SW 1271 (cell line): ENCODE measurements at places on chromosomes 2 and 18.

DNA sequence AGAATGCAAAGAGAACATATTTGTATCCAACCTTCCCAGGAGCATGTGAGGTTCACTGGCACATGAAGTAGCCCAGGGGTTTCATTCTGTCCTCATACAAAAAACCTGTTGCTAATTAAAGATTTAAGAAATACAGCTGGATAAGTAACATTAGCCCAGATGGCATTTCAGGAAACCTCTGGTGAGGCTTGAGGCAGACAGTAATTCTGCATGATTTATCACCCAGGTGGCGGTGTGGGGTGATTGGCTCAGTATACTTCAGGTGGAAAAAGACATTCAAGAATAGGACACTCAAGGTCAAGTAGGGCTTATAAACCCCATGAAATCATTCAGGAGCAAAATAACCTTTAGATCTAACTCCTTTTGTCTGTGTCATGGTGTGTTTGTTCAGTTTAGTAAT is 237.4 kb downstream of the RNF144A start:
- no peak for DNase-seq

DNA sequence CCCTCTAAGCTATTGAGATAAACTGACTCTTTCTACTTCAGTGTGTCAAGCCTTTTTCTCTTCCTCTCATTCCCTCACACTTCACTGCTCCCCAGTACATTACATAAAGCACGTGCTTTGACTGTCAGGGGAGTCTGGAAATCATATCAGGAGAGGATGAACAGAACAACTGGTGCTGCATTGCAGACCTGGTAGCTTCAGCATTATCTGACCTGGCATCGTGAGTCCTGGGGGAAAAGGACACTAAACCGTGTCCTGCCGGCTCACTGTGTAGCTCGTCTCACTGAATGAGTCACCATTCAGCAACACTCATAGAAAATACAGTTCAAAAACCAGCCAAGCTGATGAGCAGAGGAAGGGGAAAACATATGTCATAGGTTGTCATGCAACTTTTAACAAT is 108.5 kb upstream of the UNC80 start:
- DNase-seq = no peak

GRCh38 chr2:214674278-214674677 is 135.2 kb downstream of the BARD1 start:
- no peak for DNase-seq

DNA sequence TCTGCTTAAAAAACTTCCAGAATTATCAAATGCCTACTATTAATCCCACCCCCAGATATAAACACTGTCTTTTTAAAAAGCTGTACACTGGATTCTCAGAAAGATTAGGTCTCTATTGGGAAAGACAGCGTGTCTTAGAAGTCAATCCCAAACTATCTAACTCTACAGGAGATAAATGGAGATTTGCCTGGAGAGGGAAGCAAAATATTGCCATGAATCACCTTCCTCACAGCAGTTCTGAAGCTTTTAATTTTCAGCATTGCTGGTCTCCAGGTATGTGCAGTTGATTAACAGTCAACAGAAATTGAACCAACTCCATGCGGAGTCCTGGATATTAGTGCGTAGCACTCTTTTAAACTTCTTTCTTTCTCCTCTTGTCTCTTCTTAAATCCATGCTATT is 122.2 kb downstream of the DSC3 start:
- DNase-seq = no peak

DNA sequence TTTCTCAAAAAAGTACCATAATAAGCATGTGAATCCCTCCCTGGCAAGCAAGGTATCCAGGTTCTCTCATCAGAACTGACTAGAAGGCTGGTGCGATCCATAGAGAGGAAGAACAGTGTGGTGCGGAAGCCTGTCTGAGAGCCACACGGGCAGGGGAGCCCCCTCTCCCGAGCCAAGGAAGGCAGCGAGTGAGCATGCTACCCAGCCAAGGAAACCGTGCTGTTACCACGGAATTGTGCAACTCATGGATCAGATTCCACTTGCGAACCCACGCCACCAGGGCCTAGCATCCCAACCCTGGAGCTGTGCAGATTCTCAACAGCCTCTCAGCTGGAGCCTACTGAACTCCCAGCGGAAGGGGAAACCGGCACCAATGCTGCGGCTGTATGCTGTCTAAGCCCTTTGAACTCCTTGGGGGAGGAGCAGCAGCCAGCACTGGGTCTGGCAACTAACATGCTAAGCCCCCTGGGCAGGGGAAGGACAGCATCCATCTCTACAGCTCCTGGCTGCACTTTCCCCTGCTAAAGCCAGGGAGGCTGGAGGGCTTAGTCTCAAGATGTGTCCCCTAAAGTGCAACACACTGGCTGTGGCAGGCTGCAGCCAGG is 823.1 kb downstream of the EPHA4 start:
- DNase-seq = no peak

DNA sequence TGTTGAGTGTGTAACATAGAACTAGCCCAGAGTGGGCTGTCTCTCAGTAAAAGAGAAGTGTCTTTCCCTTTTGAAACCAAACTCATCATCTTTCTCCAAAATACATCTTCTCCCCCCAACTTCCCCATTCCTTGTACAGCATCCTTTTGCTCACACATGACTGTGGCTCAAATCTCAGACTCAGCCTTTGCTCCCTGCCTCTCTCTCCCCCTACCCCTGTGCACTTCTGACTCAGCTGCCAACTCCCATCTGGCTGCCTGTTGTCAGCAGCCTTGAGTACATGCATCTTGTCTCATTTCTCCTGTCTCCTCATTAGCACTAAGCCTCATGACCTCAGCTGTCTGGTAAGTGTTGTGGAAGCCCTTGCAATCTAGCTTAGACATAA is 18.1 kb upstream of the MGAT4A start:
- DNase-seq = no peak

GRCh38 chr18:79507076-79507545 is 111.4 kb downstream of the NFATC1 start:
- DNase-seq = no peak

GRCh38 chr2:160582081-160582480 is 88.5 kb upstream of the RBMS1 start:
- DNase-seq = no peak

GRCh38 chr2:162126527-162126926 is 25.5 kb downstream of the GCG start:
- no peak for DNase-seq

DNA sequence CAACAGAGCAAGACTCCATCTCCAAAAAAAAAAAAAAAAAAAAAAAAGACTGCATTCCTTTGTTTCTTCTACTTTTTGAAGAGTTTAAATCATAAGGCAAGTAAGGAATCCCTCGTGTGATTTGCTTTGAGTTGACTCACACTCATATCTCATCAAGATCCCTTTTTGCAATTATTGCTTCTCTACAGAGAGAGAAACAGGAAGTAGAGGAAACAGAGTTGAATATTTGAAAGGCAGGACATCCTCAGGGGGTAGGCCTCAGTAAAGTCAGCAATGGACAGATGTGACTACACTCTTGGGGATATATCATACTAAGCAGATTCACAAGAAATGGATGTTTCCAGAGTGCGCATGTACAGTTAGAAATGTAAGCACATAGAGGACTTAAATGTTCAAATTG is 11.2 kb upstream of the EFR3B start:
- DNase-seq = no peak

DNA sequence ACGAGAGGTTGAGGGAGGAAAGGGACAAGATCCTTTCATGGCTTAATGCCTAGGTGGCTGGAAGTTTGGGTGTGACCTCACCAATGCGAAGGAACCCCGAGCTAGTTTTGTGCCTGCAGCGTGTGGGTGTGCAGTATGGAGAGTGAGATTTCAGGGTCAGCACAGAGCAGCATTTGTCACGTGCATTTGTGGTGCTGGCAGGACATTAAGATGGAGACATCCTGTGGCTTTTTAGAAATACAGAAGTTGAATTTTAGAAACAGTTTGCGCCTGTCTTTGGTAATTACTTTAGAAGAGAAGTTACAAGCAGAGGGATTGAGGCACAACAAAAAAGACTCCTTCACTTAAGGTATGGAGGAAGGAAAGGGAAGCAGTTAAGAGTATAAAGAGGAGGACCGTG is 258.2 kb upstream of the THUMPD2 start:
- no peak for DNase-seq

DNA sequence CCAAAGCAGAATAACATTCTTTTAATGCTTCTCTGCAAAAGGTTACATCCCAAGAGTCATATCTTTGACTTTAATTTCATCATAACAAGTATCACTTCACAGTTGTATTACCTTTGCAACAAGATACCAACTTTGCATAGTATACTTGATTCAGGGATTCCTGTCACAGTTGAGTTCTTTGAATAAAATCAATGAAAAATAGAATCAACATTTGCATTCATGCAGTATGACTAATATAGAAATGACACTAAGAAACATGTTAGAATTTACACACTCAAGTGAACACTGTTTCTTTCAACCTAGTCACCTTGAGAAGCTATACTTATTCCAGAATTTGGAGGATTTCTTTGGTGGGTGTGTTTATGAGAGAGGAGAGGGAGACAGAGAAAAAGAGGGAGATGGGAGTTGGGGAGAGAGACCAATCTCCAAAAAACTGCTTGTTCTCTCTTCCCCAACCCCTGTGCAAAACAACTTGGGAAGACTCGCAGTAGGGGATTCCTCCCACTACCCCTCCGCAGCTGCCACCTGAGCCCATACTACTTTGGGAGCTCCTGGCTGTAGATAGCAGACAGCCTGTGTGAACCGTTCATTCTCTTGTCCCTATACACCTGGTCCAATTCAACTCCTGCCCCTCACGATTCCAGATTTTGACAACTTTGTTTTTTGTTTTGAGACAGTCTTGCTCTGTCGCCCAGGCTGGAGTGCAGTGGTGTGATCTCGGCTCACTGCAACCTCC is 57.7 kb downstream of the PELI1 start:
- no peak for DNase-seq

DNA sequence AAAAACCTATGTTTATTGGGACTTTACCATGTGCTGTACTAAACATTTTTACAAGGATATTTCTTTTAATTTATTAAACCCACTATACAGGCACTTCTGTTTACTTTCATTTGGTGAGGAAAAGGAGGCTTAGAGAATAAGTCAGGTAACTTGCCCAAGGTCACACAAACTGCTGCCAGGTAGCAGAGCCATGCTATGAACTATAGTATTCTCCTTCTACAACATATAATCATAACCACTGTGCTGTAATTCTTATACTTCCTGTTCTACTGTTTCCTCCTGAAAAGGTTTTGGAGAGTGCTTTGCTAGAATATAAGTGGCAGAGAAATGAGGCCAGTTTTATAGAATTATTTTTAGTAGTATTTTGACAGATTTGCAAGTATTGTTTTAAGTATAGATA is 29.5 kb downstream of the SLC39A10 start:
- DNase-seq = no peak

DNA sequence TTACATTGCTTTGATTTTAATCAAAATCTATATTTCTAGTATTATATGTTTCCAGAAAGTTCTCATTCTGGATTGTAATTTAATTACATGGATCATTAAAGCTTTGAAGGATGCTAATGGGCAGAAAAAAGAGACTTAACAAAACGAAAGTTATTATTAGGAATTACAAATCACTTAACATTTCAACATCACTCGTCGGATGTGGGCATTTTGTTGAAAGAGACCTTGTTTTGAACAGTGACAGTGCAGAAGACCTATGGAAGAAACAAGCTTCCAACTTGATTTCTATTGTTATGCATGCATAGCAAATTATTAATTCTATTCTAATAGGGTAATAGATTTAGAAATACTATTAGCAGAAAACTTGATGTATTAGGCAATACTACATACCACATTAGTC is 31.4 kb upstream of the DARS1 start:
- no peak for DNase-seq

DNA sequence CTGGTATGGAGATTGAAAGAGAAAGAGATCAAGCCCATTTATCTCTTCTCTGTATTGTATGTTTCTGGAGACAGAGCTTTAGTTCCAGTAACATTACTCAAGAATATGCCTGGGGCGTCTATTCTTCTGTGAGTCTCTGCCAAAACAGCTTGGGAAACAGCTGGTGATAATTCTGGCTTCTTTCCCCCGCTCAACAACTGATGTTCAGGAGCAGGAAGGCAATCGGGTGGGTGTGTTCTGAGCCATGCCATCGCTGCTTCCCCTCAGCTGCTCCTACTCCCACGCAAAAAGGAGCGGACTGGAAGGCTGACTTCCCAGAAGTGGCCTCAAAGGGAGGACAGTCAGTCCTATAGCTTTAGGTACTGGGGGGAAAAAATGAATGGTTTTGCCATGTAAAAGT is 695.1 kb downstream of the PLCL1 start:
- no peak for DNase-seq

- DNase-seq = no peak
Observed at GRCh38 chr2:236661061-236661761, 91.6 kb downstream of the ACKR3 start.

DNA sequence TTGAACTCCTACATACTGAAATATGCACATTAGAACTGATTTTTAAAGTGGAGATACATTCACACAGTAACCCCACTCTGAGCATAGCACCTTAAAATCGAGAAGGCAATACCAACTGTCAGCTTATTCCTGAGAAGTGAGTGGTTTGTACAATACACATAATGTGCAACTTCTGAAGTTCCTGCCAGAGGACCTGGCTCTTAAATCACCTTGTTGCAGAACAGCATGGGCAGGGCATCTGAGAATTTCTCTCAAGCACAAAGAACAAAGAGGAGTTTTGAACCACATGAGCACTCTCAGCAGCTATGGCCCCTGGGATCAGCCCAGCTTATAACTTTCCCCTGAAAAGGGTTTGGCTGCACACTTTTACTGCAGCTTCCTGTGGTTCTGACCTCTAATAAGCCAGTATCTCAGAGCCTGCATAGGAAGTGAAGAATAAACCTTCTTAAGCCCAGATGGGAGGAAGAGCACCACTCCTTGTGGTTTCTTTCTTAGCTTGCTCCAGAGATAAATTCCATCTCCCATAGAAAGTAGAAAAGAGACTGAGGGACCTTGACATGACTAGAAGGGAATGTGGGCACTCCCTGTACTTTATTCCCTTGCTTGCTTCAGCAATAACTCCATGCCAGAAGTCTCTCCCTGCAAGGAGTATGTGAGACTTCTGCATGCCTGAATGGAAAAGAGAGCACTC is 862.3 kb downstream of the SUCLG1 start:
- DNase-seq = no peak

DNA sequence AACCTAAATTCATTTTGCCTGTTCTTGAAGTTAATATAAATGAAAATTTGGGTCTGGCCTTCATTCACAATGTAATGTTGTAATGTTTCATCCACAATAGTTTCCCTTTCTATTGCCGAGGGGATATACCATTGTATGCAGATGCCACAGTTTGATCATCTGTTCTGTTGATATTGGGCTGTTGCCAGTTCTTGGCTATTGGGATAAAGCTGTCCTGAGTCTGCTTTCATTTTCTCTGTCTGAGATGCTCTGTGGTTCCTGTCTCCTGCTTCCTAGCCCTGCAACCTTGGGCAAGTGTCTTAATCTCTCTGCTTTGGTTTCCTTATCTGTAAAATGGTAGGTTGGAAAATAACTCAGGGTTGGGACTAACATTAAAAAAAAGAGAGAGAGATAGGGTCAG is 25.2 kb downstream of the B3GNT2 start:
- no peak for DNase-seq

GRCh38 chr2:59339121-59339836 is 1098.2 kb upstream of the FANCL start:
- DNase-seq = no peak

DNA sequence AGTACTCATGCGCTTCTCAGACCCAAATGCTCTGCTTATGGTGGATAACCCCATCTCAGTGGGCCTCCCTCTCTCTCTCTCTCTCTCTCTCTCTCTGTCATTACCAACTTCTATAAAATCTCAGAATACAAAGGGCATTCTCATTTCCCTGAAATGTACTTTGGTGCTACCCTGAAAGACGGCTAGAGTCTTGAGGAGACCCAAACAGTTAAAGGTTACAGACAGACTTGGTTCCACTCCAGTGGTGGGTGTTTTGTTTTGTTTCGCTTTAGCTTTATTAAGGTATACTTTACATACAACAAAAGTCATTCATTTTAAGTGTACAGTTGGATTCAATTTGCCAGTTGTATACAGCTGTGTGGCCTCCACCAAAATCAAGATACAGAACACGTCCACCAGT is 60.9 kb downstream of the BCL11A start:
- no peak for DNase-seq
